ENCODE measurements at places on chromosomes 3 and 15. TPM values are rescaled to one million over a fixed set of nuclear protein-coding genes. Genes with fewer than 3 reads are reported as not detected.

DNA sequence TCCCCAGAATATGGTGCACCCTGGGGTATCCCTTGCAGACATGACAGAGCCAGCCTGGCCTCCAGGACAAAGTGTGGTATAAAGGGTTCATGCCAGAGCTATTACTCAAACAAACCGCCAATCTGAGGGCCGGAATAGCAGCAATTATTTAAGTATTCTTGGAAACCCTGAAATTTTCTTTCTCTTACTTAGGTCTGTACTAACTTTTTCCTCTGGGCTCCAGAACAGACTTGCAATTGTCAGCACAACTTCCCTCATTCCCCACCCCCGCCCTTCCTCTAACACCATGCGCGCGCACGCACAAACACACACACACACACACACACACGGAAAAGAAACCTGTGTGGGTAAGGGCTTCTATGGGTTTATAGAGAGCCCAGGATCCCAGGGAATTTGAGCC is 56.3 kb downstream of the ISG20 start:
- DNase-seq, result no peak

DNA sequence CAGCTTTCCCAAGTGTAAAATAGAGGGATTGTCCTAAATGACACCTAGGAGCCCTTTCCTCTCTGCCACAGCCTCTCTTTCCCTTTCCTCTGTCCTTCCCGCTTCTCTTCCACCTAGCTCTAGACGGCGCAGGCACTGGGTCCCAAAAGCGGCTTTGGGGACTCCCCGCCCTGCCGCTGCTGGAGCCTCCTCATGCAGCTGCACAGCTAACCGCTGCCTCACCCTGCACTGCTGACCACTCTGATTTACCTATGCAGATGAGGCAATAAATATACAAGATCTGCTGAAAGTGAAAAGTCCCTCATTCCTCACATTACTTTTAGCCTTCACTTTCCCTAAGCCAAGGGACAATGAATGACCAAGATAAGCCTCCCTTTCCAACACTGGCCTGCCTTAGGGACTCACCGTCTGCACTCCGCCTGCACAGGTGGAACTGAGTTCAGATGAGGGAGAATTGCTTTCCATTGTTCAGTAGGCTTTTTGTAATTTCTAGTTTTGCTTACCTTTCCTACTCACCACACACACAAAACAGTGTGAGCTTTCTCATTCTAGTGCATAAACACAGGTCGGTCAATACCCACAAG is 197.5 kb upstream of the BCL6 start:
- no peak for DNase-seq

GRCh38 chr3:42758126-42758525 is 14.9 kb downstream of the CCDC13 start:
- no peak for DNase-seq

DNA sequence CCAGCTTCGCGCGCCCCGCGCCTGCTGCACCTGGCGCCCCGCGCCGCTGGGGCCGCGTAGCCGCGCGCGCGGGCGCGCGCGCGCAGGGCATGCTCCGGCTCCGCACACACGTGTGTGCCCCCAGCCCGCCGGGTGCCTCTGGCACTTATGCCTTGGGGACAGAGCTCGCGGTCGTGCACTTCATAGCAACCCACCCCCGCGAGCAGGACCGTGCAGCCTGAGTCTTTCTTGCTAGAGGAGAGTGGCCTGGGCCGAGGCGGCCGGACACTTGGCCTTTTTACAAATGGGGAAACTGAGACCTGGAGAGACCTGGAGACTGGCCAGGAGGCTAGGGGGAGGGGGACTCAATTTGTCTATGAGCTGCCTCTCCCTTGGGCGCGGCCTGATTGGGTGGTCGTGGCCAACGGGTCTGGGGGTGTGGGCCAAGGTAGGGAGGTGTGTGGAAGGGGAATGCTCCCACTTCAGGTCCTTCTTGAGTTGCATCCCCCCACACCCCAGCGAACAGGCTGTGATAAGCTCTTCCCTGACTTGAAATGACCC is 562 bp downstream of the NBEAL2 start:
- no peak for DNase-seq

Gene DNAJC13
- 36.0 TPM for total RNA-seq

Gene ZPLD1
- total RNA-seq, result not detected

DNA sequence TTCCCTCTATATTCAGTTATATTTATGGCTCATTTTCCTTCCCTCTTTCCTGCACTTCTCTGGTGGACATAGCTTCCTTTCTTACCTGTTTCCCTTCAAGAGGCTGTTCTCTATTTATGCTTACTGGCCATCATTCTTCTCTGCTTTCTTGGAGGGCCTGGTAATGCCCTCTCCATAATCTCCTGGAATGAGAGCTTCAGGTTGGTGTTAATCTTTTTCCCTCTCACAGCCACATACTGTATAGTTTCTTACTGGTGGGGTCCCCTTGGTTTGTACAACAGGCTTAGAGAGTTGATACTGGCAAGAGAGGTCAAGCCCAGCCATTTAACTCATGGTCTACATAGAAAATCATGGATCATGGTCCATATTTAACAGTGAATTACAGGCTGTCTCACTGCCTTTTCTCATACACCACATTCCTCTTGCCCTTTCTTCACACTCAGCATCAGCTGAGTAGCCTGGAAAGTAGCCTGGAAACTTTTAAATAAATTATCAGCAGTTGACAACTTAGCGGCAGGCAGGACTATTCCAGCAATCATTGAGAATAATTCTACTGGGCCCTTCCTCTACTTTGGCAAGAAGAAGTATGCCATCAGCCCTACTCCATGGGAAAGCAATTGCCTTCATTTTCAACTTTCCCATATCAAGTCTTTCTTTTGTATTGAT is 38.0 kb upstream of the DPH6 start:
- DNase-seq, result no peak

GRCh38 chr3:4395448-4395847 is 71.6 kb downstream of the SUMF1 start:
- no peak for DNase-seq

DNA sequence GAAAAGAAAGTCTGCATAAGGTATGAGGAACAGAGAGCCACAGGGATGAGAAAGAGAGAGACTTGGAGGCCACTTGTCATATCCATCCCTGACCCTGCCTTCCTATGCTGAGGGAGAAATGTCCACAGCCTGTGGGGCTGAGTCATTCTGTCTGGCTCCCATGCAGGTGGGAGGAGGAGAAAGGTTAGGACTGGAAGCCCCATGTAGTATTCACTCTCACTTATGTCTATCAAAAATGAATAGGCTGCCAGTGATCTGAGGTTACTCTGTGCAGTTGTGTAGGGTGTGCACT is 71.3 kb downstream of the RAB11A start:
- DNase-seq, result no peak

DNA sequence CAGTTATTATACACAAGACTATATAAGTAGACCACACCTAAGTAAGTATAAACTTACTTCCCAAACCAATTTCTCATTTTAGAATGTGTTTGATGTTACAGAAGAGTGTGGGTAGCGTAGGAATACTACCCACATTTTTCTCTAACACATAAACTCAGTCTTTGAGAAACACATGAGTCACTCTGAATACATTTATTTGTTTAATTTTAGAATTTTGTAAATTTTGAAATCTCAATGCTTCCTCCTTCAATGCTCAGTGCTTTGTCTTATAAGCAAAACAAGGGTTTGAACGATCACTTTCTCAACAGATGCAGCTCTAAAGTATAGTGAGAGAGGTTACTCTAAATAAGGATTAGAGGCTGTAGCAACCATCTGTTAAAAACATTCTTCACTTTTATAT is 700.8 kb downstream of the SI start:
- DNase-seq, result no peak

Gene MESP2
- 0.36 TPM for total RNA-seq

Gene CCR1
- 0.12 TPM for total RNA-seq

DNA sequence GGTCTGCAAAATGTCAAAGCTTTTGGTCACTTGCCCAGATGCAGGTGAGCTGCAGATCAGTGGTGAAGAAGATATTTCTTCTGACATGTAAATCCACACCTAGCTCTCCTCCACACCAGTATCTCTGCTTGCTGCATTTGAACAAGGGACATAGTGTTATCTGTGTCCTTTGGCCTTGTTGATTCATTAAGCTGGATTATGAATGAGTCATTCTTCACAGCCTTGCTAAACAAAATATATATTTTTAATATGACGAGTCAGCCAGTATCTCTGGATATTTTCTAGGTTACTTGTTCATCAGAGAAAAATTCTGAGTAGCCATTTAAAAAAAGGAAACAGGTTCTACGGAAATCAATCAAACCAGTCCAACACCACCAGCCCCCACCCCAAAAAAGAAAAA is 190.6 kb upstream of the ADAMTS9 start:
- DNase-seq, result no peak

Gene CYP1A2
- total RNA-seq, result not detected

GRCh38 chr3:130760922-130761321 is 14.3 kb upstream of the PIK3R4 start:
- no peak for DNase-seq

Gene CFAP20DC
- total RNA-seq, result 12.8 TPM

DNA sequence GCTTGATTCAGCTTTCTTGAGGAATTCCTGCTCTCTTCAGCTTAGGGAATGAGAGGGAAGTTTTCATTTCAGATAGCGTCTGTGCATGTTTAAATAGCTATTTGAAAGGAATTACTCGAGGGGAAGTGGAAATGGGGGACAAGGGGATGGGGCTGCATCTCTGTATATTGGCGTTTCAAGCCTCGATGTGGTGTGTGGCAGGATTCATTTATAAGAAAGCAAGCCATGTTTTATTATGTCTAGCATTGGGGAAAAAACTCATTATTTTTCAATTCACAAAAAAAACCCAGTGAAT is 1.0 kb downstream of the ATP2C1 start:
- DNase-seq, result no peak

Gene DNAH12
- 0.09 TPM for total RNA-seq

GRCh38 chr3:48739955-48740823 is 23.2 kb upstream of the IP6K2 start:
- DNase-seq, result peak; percentile 70

DNA sequence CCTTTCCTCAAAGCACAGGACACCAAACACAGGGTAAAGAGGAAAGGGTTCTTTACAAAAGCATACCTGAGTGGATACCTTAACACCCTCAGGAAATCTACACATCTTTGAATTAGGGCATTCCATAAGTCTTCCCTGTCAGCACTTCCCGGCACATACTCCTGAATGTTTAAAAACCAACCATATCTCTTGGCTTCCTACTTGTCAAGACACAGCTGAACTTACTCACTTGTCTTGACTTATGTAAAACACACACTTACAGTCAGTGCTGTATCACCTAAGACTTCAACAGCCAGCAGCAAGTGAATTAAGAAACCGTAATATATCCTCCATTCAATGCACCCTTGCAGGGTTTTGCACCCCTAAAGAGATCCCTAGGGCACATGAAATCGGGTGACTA is 17.5 kb downstream of the IL1RAP start:
- DNase-seq, result no peak

GRCh38 chr3:156602424-156602823 is 47.5 kb upstream of the SSR3 start:
- DNase-seq, result no peak

DNA sequence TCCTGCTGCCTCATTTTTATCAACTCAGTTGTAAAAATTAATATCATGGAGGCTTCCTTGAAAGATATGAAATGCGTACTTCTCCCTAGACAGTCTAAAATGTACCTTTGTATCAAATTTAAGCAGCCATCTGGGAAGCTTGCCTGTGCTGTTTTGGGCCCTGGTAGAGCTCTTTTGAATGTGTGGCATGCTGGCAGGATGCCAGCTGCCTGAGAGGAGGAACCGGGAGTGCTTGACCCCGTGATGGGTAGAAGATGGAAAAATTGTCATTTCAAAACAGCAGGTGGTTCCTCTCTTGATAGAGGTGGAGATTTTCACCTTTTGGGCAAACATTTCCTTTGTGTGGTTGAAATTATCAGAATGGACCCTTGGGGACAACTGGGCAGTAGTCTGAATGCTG is 245.3 kb downstream of the RPLP1 start:
- no peak for DNase-seq

DNA sequence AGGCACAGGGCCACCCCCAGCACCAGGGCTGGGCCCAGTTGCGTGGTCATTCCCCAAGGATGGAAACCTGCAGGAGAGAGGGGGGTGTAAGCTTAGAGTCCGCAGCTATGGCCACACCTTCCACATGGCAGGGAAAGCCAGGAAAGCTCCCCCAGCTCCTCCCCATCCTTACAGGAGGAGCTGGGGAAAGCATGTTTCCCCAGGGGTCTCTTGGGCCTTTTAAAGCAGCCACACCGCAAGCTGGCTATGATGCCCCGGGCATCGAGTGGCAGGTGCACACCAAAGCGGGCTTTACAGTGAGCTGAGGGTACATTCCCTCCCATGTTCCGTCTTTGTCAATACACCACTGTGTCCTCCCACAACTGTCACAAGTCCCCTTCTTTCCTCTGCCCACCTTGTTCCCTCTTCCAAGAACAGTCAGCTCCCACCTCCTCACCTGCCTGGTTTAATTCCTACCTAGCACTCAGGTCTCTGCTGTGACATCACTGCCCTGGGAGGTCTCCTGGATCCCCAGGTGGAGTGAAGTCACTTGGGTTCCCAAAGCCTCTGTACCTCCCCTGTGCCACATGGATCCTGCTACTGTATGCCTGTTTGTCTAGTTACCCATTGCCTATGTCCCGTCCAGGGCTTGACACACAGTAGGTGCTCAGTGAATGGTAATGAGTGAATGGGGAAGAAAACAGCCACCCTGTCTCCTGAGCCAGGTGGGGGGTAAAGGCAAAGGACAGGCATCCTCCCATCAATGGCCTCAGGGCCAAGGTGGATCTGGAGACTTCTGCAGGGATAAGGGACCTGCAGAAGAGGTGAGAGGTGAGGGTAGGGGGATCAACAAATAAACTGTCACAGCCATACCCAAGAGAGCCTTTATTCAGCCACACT is 3.4 kb downstream of the HYAL3 start:
- no peak for DNase-seq

Gene INSYN1
- 9.6 TPM for total RNA-seq

All from neural crest cell (in vitro differentiated cells).